ENCODE measurements at places on chromosomes 1 and 21.
A peak's percentile ranks its signal among the peaks of the same experiment; 100 is the strongest.

- no peak for DNase-seq
Measured at GRCh38 chr1:28035420-28035819, 53.0 kb downstream of the EYA3 start.

DNA sequence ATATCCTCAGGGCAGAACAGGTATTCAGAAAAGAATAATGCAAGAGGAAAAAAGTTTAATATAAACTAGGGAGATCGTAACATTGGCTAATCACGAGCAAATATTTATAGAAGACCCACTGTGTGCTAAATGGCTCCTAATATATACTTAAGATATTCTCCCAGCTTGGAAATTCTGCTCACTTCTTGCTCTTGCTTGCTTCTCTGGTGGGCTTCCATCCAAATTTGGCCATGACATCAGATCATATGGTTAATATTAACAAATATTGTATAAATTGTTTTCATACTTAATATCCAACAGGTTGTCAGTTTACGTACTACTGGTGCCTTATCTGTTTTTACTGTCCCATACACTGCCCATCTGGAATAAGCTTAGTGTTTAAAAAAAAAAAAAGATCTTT is 1.1 kb downstream of the COX20 start:
- no peak for DNase-seq

GRCh38 chr1:221605569-221605968 is 136.3 kb downstream of the DUSP10 start:
- no peak for DNase-seq

DNA sequence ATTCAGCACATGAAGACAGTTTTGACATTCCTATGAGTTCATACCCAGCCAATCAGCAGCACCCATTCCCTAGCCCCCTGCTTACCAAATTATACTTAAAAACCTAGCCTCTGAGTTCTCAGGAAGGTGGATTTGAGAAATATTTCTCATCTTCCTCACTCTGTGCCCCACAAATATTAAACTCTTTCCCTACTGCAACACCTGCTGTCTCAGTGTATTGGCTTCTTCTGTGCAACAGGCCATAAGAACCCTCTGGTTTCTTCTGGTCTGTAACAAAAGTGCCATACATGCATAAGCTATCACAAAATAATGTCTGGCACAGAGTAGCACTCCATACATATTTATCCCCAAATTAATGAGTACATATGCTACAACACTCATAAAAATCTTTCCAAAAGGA is 387.4 kb upstream of the CAMK1G start:
- DNase-seq: no peak

GRCh38 chr1:32112806-32113375 is 5.0 kb downstream of the KPNA6 start:
- no peak for DNase-seq

DNA sequence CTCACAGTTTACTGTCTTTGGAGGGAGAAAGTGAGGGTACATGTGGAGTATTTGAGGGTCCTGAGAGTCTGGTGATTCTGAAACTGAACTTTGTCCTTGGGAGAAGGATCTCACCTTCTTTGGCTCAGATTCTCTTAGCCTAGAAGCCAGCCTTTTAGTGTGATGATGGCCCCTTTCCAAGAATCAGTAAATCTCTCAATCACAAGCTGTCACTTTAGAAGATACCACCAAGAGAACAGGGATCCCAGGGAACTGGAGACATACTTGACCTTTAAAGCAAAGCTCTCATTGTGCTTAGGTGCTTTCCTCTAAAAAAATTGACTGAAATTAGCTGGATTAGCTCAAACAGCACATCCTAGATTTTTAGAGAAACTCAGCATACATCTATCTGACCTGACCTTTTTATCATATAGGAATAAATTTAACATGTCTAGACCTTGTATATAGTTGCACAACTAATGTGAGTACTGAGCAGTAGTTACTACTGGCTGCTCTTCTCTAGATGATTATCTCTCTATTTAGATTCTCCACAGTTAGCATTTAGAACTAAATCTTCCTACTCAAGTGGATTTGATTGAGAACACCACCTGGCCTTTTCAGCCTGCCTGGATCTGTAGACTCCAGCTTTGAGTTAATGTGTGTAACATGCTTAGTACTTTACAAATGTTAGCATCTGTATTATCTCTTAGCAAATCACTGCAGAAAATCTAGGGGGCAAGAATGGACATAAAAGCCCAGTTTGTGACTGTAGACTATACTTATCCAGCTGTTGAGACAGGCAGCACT is 157.7 kb downstream of the MAST2 start:
- DNase-seq: no peak

DNA sequence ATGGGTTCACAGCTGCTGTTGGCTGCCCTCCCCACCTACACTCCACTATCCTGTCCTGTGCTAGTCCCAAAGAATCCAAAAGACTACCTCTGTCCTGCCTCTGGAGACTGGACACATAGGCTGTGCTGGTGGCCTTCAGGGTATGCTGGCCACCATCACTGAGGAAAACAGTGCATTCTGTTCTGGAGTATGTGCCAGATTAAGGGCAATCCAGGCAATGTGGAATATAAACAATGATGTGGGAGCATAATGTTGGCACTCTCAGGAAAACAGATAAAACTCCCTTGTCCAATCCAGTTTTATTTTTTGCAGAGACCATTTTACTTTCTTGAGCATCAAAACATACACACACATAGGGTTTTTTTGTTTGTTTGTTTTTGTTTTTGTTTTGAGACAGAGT is 94.3 kb downstream of the GLUL start:
- DNase-seq: no peak

DNA sequence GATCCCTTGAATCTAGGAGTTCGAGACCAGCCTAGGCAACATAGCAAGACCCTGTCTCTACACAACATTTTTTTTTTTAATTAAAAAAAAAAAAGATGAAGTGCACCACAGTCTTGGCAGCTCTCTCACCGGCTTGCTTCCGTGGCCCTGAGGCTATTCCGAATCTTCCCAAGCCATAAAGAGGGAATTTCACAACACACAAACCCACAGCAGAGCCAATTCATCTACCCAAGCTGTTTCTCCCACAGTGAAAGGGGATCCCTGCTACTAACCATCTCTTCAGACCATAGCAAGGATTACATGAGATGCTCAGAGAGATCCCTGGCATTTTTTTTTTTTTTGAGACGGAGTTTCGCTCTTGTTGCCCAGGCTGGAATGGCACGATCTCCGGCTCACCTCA is 8.3 kb upstream of the CHD5 start:
- DNase-seq: no peak

- peak; percentile 94 for DNase-seq
Measured at GRCh38 chr1:150974580-150975478, at the start of gene CERS2. Gene CERS2, minus strand, starts transcription at chr1:150974835. Its CDS starts 5,745 bp downstream, at chr1:150969090.

- DNase-seq: no peak
Measured at GRCh38 chr1:115228191-115228590, 109.9 kb downstream of the NGF start.

GRCh38 chr1:199774433-199775089 is 252.9 kb upstream of the NR5A2 start:
- no peak for DNase-seq

GRCh38 chr1:48205522-48205921 is 17.0 kb upstream of the SLC5A9 start:
- no peak for DNase-seq

- no peak for DNase-seq
Measured at GRCh38 chr1:79100385-79100784, 93.9 kb upstream of the ADGRL4 start.

- DNase-seq: no peak
Measured at GRCh38 chr1:244749230-244750016, 86.0 kb upstream of the COX20 start.

DNA sequence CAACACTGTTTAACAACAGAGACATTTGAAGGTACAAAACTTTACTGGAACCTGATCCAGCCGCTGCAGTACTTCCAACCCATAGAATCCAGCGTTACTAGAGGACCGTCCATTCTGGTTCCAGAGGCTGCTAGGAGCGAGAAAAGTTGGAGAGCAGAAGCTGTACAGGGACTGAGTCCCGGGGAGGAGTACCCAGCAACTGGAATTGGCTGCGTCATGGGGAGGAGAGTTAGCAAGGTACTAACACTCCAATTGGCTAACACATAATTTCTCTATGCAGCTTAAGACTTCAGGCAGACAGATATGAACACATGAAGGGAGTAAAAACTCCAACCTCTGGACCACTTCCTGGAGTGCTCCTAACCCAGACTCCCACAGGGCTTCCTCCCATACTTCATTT is 2.1 kb upstream of the QSOX1 start:
- DNase-seq: no peak

DNA sequence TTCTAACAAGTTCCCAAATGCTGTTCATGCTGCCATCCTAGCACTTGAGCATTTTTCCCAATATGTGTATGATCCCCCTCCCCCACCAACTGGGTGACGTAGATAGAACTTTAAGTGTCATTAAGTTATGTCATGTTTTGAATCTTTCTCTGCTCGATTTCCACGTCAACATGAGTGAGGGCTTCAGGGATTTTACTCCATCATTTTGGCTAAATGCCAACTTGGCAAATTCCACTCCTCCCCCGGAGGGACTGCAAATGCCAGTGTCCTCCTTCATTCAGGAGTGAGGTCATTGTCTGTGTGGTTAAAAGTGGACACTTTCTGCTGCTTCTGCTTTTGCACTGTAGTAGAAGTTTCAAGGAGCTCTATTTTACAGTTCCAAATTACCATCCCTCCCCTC is 201.7 kb downstream of the FGGY start:
- DNase-seq: no peak

DNA sequence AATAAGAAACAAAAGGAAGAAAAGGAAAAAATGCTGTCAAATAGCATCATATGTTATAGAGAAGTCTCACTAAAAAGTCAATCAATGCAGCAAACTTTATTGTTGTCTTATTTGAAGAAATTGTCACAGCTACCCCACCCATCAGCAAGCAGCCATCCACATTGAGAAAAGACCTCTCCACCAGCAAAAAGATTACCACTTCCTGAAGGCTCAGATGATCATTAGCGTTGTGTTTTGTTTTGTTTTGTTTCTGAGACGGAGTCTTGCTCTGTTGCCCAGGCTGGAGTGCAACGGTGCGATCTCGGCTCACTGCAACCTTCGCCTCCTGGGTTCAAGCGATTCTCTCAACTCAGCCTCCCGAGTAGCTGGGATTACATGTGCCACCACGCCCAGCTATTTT is 29.0 kb downstream of the ATP2B4 start:
- DNase-seq: no peak

DNA sequence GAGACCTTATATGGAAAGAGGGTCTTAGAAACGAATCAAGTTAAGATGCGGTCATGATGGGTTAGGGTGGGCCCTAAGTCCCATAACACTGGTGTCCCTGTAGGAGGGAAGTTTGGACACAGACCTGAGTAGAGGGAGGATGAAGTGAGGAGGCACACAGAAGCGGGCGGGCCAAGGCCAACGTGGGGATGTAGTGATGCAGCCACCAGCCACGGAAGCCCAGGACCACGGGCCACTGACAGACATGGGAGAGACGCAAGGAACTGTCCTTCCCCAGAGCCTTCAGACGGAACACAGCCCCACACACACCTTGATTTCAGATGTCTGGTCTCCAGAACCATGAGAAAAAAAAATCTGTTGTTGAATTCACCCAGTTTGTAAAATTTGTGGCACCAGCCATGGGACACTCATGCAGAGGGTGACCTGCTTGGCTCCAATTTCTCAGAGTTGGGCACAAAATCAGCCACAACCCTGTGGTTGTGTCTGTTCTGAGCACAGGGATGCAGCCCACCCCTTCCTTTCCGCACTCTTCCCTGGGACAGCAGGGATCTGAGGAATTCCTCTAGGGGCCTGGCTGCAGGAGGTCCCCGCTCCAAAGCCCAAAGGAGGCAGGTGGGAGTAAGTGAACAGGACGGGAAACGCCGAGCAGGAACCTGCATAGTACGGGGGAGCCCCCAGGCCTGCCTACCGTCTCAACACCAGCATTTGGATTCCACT is 61.1 kb downstream of the RIPK4 start:
- DNase-seq: no peak

GRCh38 chr1:94044290-94044790 is 76.6 kb downstream of the ABCA4 start:
- DNase-seq: peak; percentile 55

GRCh38 chr21:17793246-17794123 is 25.7 kb downstream of the C21orf91 start:
- no peak for DNase-seq

GRCh38 chr1:222828939-222829338 is 14.1 kb downstream of the DISP1 start:
- DNase-seq: peak; percentile 27

DNA sequence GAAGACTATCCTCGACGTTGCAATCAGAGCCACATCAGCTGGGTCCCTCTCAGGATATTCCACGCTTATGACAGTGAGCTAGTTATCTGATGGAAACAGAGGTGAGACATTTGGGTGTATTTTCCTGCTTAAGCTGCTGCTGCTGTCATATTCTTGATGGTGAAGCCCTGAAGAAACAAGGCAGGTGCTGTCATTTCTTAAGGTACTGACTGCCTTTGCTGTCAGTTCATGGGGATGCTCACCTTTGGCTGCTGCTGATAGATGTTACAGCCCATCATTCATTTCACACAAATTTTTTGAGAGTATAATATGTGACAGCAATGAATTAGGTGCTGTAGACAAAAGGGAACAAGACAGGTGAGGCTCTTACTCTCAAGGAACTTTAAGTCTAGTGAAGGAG is 577.4 kb downstream of the LMO4 start:
- no peak for DNase-seq

- DNase-seq: no peak
Measured at GRCh38 chr1:183589874-183590243, 400 bp downstream of the NCF2 start.

- DNase-seq: no peak
Measured at GRCh38 chr1:237358555-237358954, 316.6 kb downstream of the RYR2 start.

DNA sequence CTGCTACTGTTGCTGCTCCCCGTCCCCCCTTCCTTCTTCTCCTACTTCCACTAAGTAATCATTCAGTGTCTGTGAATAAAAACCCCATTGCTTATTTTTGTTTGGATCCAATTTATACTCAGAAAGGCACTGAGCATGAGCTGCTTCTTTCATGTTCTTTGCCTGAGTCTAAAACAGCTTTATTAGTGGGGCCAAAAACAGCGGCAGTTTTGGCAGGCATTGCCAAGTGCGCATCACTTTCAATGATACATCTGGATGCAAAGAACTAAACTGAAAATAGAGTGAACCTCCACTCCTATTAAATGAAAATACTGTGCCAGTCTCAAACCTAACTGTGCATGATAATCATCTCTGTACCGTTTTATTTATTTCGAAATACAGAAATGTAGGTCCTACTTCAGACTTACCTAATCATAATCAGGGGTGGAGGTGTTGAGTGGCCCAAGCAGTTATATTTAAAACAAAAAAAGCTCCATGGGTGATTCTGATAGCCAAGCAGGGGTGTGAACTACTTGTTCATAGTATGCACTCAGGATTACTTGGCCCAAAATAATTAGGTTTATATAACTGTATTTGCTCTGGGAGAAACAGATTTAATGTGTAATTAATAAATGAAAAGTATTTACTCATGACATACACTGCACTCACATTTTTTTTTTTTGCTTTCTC is 48.4 kb downstream of the NEK7 start:
- no peak for DNase-seq

GRCh38 chr1:211581526-211581925 is 2.6 kb upstream of the SLC30A1 start:
- DNase-seq: no peak

Measured in hematopoietic multipotent progenitor cell treated with erythropoietin and hydrocortisone succinate and interleukin-3 and kit ligand, for 4 days (in vitro differentiated cells).